GM04504 (cell line): ENCODE measurements at places on chromosomes 6 and 20.

DNA sequence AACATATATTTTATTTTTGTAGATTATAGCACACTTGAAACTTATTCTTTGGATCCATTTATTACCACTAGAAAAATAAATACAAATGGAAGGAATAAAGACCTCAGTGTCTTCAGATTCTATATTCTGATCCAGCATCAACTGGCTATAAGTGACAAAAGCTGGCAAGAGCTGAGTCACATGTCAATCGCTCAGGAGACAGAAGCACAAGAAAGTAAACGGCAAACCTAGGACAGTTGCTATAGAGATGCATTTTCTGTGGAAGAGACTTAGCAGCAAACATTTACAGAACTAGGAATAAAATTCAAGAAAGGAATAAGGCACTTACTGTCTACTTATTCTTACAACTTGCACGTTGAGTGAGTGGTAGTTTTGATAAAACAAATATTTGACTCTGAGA, 230.4 kb downstream of the CLVS2 start:
- no peak for DNase-seq

- DNase-seq, result no peak
These were observed 874 bp downstream of the CD83 start for GRCh38 chr6:14118446-14118845.

- DNase-seq, result no peak
These were observed 204.2 kb downstream of the BCAS1 start for GRCh38 chr20:53865901-53866793.

DNA sequence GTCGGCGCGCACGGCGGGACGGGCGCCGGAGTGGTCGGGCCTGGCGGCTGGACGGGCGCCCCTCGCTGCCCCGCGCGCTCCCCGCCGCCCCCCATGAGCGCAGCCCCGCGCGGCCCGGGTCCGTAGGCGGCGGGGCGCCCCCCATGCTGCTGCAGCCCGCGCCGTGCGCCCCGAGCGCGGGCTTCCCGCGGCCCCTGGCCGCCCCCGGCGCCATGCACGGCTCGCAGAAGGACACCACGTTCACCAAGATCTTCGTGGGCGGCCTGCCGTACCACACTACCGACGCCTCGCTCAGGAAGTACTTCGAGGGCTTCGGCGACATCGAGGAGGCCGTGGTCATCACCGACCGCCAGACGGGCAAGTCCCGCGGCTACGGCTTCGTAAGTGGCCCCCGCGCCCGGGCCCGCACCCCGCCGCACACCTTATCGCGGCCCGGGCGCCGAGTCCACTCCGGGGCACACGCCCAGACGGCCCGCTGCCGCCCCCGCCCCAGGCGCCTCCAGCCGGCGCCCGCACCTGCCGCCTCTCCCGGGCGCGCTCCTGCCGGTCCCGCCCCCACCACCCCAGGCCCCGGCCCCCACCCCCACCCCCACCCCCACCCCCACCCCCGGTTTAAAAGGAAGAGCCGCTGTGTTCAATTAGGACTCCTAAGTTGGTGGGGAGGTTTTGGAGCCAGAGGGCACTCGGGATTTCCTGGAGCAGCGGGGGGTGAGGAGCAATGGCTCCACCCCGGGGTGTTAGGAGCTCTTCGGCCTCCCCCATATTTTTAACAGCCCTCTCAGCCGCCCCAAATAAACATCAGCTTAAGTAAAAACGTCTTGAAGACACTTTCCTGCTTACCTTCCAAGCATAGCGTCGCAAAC, 474 bp downstream of the RBM38 start:
- no peak for DNase-seq

DNA sequence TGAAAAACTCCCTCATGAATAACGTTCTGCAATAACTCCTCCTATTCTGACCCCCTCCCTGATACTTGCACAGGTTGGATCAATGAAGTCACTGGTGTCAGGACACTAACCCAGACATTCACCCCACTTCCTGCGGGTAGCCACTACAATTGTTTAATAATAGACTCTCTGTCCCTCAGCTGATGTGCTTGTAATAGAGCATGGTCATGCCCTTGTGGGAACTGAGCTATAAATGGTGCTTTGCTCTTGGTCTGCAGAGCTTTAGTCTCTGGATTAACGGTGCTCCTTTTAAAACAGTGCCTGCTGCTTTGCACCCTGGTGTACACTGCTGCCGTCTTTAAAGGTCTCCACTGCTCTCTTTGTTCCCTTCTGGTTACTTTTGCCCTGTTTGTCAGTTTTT, 127.3 kb downstream of the BACH2 start:
- DNase-seq, result no peak

DNA sequence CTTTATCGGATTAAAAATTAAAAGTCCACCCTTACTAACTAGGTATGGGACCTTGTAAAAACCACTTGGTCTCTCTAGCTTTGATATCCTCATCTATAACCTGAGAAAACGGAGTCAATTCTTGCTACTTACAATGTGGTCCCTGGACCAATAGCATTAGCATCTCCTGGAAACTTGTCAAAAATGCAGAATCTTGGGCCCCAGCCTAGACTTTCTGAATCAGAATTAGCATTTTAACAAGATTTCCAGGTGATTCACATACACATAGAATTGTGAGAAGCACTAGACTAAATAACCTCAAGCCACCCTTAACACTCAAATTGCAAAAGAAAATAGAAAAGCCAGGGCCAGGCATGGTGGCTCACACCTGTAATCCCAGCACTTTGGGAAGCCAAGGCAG, 96.6 kb downstream of the RNGTT start:
- no peak for DNase-seq

- DNase-seq, result no peak
These were observed 222.4 kb downstream of the CD83 start for GRCh38 chr6:14339711-14340584.

DNA sequence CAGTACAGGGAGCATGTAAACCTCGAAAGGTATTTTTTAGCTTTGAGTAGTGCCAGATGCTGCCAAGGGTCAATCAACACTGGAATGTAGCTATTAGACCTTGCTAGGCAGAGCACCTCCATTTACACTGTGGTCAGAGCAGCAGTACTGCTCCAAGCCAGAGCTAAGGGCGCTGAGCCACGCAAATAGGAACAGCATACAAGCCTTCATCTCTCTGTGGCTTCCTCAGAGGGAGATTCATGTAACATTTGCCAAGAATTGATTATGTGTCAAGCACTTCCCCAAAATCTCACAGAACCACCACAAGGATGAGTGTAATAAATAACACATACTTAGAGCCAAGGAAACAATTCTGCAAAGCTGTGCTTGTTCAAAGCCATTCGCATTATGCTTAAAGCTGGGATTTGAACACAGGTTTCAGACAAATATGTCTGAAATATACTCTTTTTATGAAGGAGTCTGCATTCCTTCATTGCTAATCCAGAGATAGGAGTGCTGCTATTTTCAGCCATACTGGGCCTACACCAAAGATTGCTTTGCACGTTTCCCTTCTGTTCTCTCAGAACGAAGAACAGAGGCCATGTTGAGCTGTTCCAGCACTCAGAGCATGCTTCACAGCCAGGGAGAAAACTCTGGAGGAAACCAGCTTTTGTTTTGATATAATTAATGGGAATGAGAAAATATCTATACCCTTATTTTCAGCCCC, 97.7 kb downstream of the SLC16A10 start:
- no peak for DNase-seq

GRCh38 chr6:90350689-90351554, 54.3 kb upstream of the BACH2 start:
- DNase-seq, result no peak

DNA sequence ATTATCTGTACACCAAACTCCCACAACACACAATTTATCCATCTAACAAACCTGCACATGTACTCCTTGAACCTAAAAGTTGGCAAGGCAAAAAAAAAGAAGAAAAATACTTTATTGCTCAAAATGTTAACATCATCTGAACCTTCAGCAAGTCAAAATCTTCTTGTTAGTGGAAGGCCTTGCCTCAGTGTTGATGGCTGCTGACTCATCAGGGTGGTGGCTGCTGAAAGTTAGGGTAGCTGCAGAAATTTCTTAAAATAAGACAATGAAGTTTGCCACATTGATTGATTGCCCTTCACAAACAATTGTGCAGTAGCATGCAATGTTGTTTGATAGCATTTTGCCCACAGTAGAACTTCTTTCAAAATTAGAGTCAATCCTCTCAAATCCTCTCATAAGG, 2.7 kb upstream of the WFDC11 start:
- DNase-seq, result no peak

DNA sequence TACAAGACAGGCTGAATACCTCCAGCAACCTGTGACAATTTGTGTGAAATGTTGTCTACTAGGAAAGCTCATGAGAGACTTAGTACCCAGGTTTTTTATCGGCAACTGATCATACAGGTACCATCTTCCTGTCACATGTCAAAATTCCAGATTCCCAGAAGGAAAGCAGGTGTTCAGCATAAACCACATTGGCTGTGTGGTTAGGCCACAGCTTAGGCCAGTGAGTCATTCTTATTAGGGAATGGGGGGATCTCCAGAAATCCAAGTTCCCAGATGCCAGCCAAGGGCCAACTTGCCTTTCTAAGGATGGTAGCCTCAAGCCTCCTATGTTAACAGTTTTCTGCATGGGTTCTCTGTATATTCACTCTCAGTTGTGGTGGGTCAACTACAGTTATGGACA, 65.9 kb downstream of the FAM184A start:
- no peak for DNase-seq

DNA sequence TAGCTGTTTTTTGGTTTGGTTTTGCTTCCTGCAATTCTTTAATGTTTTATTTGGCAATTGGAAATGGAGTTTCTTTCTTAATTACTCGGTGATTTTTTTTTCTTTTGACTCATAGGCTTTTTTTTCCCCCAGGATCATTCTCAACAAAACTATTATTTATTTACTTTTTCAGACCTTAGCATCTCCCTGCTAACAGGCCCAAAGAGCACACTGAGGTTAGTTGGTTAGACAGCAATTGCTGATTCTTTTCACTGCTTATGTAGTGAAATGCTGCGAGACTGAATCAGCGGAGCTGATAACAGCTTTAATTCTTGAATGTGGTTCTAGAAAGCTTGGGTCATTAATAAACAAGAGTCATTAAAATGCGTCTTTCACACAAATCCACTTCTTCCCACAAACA, 79.1 kb upstream of the ZFP64 start:
- no peak for DNase-seq

GRCh38 chr6:82066991-82067411, 180.5 kb downstream of the IBTK start:
- DNase-seq, result no peak

- DNase-seq, result no peak
These were observed 32.7 kb upstream of the SAMHD1 start for GRCh38 chr20:36984257-36984638.

- DNase-seq, result no peak
These were observed 259.9 kb downstream of the ALDH8A1 start for GRCh38 chr6:134690048-134690447.

DNA sequence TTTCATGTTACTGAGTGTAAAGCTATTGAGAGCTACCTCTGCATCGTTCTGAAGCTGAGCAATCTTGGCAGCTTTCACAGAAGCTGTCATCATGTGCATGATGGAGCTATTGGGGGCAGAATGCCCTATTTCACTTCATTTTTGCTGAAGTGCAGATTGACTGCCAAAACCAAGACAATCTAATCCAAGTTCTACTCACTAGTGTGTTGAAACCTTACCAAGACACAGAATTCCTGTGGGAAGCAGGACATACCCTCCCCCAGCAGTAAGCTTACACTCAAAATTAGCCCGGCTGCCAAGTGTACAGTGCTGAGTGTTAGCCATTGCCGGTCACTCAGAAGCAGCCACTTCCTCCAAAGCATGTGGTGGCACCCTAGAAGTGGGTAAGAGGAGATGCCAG, 177.3 kb upstream of the TENT5A start:
- no peak for DNase-seq

DNA sequence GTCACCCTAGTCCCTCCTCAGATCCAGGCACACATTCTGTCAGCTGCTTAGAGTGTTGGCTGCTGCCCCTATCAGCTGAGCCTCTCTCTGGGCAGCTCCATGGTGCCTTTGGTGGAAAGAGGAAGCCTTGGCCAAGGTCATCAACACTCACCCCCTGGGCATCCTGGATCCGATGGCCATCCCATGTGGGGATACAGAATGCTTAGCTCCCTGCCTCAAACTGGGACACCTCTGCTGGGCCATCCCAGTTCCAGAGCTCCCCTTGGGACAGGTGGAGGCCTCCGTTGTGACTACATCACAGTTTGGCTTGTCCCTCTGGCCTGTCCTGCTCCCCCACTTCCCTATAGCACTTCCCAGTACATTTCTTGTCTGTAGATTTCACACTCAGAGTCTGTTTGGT, 45.6 kb downstream of the TOX2 start:
- no peak for DNase-seq

DNA sequence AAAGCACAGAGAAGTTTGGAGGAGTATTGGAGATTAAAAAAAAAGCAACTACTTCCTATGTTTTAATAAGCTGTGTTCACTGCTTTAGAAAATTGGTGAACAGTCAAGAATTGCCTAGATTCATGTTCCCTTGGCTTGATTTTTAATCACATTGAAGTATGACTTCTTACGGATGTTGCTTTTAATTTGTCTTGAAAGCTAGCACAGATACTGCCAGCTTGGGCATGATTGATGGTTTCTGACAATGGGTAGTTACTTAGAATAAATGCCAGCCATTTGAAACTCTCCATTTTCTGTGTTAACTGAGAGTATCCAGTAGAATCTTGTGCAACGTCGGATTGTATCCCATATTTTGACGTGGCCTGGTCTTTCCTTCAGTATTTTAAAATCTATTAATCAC, 178.0 kb downstream of the DTNBP1 start:
- DNase-seq, result no peak

DNA sequence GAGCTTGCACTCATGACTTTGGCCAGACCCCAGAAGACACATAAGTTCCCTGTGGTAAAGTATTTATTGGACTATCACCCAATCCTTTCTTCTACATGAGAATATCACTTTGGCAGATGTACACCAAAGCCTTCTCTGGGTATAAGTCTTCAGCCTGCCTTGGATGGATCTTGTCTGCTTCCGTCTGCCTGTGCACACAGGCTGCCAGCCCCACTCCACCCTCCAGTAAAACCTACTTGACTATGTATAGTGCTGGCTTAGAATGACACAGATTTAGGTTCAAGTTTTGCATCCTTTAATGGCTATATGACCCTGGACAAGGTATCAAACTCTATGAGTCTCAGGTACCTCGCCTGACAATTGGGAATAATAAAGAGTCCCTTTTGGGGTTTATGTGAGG, 63.4 kb downstream of the BACH2 start:
- DNase-seq, result no peak

DNA sequence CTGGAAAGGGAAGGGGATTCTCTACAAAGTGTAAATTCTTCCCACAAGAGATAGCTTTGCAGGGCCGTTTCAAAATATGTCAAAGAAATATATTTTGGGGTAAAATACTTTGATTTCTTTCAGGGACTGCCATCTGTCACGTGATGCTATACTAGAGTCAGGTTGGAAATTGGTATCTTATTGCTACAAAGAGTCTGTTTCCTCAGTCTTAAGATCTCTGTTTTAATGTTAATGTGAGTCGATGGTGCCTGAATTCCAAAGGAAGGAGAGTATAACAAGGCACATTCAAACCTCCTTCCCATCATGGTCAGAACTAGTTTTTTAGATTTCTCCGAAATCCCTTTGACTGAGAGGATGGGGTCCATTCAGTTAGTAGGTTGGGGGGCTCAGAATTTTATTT, 36.3 kb upstream of the PDE7B start:
- no peak for DNase-seq
